ENCODE measurements at places on chromosomes 1 and 21. TPM values are rescaled to one million over a fixed set of nuclear protein-coding genes. Genes with fewer than 3 reads are reported as not detected.

KPRP gene
- not detected for polyA plus RNA-seq

TCHHL1 gene
- polyA plus RNA-seq: not detected

- no peak for DNase-seq
Measured at GRCh38 chr1:66282891-66283621, 250.9 kb upstream of the SGIP1 start.

DNA sequence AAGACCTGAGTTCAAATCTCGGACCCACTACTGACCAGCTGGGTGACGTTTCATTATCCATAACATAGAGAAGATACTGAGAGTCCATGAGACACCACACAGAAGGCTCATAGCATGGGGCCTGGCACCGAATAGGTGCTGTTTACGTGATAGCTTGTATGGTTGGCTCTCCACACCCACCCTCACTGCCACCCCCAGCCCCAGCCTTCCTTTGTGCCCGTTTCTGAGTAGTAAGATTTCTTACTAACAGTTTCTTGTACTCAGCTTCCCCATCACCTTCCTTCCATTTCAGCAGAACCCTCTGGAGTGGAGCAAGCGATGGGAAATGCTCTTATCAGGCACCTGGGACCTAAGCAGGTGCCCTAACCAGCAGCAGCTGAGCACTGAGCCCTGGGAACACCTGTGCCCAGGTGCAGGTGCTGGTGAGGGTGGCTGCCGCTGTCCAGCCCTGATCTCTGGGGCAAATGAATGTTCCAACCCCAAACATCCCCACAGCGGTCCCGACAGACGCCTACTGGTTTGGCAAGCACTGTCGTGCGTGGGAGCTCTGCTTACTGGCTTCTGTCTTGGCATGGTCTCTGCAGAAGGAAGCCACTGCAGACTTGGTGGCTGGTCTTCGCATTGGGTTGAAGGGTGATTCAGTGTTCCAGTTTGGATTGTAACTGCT lies 225.4 kb downstream of the CAMTA1 start:
- DNase-seq: no peak

CFHR5 gene
- not detected for polyA plus RNA-seq

KLF17 gene
- polyA plus RNA-seq: 0.35 TPM

DNA sequence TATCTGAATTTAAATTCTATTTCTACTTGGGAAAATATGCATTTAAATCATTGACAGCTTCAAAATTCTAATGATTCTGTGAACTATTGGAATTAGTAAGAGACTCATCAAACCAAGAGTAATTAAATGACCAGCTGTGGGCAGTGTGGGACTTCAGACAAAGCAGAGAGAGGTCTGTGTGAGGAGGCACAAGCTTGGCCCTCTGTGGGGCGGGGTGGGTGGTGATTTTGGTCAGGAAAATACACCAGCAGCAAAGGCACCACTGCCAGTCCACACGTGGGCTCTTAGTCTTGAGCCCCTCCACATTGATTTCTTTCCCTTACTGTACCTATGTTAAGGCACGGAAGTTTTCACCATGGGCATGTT lies 39.2 kb upstream of the RAB4A start:
- DNase-seq: no peak
